ENCODE measurements at places on chromosomes 1 and 21. TPM values are rescaled to one million over a fixed set of nuclear protein-coding genes. Genes with fewer than 3 reads are reported as not detected.

Gene DPT
- total RNA-seq, result not detected

Gene S100A7A
- total RNA-seq, result not detected

Gene PDE4B
- 14.5 TPM for total RNA-seq

Gene KCNC4
- 4.4 TPM for total RNA-seq

Gene CYYR1
- total RNA-seq, result not detected

Gene SPATA1
- 0.62 TPM for total RNA-seq

Gene TBX15
- total RNA-seq, result 0.02 TPM

Gene SAMSN1
- total RNA-seq, result not detected

Gene GSTM5
- not detected for total RNA-seq

Gene GPR3
- total RNA-seq, result 2.1 TPM

Gene LRRC3
- 2.1 TPM for total RNA-seq

Gene TCHHL1
- not detected for total RNA-seq

Gene PCSK9
- total RNA-seq, result 3.4 TPM

Gene APOBEC4
- not detected for total RNA-seq

Gene MRPL39
- 32.8 TPM for total RNA-seq

Gene SLC37A1
- 3.7 TPM for total RNA-seq

Gene FCRL6
- total RNA-seq, result not detected

Gene NR0B2
- not detected for total RNA-seq

Gene CLDN19
- not detected for total RNA-seq

Gene NMNAT2
- total RNA-seq, result 0.42 TPM

Gene NCF2
- total RNA-seq, result 3.9 TPM

Gene ADGRB2
- total RNA-seq, result 7.5 TPM

Gene SLAMF9
- total RNA-seq, result 0.24 TPM

Gene OR2T29
- not detected for total RNA-seq

Gene PIGK
- total RNA-seq, result 20.0 TPM

Gene SH2D1B
- 0.08 TPM for total RNA-seq

Gene C1orf87
- total RNA-seq, result not detected

Gene KRTAP19-1
- total RNA-seq, result not detected

Gene RAD54L
- total RNA-seq, result 11.8 TPM

Gene FCRLA
- total RNA-seq, result not detected

Gene CYP4A22
- total RNA-seq, result not detected

Gene RAB3B
- total RNA-seq, result 5.1 TPM

Gene DTL
- 21.7 TPM for total RNA-seq

Gene CLDN17
- total RNA-seq, result not detected

Gene SYT11
- total RNA-seq, result 1.3 TPM

Gene CELA3B
- total RNA-seq, result not detected

Gene TNFRSF14
- 0.09 TPM for total RNA-seq

Gene ITLN2
- 0.24 TPM for total RNA-seq

Gene ASCL5
- total RNA-seq, result not detected
